ENCODE measurements at places on chromosomes 11 and 22. TPM values are rescaled to one million over a fixed set of nuclear protein-coding genes. Genes with fewer than 3 reads are reported as not detected.

NPAS4 gene
- not detected for total RNA-seq

GNG3 gene
- total RNA-seq = not detected

RSF1 gene
- 103 TPM for total RNA-seq

RAG2 gene
- not detected for total RNA-seq

HBG2 gene
- total RNA-seq = not detected

DNA sequence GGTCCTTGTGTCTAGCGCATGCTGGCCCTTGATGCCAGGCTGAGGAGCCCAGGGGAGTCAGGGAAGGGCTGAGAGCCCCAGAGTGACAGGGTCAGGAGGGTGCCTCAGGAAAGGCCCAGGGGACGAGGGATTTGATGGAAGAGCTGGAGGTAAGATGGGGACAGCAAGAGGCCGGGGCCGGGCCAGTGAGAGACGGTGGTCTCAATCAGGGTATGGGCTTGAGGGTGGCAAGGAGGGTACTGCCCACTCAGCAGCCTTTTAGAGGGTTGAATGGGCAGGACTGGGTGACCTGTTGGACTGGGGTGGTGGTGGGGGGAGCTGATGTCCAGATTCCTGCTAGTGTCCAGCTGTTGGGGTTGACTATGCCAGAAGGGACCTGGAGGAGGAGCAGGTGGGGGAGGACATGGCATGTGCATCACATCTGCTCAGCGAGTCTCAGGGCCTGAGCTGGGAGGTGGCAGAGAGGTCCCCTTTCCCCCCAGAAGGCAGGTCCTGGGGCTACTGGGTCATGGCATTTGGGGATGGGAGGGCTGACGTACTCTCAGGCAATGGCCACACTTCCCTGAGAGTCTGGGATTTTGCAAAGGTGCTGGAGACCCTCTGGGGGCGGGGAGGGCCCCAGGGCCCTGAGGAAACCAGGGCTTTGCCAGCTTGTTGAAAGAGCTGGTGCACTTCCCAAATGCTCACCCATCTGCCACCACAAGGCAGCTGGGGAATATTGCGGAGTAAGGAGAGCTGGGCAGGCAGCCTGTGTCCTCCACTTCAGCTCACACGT lies 18.4 kb downstream of the MYO7A start:
- DNase-seq = no peak

- no peak for DNase-seq
Measured at GRCh38 chr11:71334191-71334590, 81.8 kb upstream of the SHANK2 start.

- no peak for DNase-seq
Measured at GRCh38 chr22:25840167-25840566, 98.2 kb downstream of the MYO18B start.

GRCh38 chr22:48993655-48994054 lies 834.0 kb downstream of the BRD1 start:
- no peak for DNase-seq

GRCh38 chr11:102868339-102868738 lies 6.4 kb downstream of the MMP12 start:
- DNase-seq = no peak

DNA sequence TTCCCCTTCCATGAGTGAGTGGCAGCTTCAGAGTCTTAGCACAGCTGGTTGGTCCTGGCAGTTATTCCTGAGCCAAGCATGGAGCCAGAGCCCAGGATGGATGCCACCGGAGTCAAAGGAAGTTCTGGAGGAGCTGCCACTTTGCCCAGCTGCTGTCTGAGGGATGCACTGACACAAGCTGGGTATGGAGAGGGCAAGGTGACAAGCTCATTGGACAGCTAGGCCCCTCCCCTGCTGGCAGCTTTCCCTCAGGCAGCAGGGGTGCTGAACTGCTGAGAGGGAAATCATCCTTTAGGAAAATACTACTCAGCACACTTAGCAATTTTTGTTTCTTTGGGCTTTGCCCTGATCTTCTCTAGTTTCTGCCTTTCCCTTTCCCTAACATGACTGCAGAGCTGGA lies 99.3 kb upstream of the SESN3 start:
- DNase-seq = no peak

DNA sequence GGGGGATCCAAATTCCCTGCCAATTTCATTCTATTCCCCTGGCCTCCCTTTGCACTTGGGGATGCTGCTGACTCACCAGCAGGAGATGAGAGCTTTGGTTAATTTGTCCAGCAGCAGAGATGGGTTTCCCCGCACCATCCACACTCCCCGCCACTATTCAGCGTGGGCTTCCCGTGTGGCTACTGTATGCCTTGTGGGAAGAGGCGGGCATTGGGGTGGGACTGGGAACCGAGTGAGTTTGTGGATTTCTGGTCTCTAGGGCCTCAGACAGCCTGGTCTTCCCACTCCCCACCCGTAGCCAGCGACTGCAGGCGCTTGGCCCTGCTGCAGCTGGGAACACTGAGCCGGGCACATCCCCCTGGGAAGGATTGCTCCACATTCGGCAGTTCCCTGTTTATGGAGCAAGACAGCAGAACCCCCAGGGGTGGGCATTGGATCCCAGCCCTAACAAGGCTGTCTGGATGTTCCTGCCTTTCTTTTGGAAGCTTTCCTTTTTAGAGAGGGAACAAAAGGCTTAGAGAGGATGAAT lies 23.4 kb downstream of the KIAA1671 start:
- DNase-seq = no peak
